ENCODE measurements at places on chromosomes 16 and 17.

- no peak for DNase-seq
Measured at GRCh38 chr16:12177643-12178042, 201.1 kb downstream of the SNX29 start.

GRCh38 chr16:83802135-83802534 lies 5.6 kb upstream of the HSBP1 start:
- DNase-seq = no peak

DNA sequence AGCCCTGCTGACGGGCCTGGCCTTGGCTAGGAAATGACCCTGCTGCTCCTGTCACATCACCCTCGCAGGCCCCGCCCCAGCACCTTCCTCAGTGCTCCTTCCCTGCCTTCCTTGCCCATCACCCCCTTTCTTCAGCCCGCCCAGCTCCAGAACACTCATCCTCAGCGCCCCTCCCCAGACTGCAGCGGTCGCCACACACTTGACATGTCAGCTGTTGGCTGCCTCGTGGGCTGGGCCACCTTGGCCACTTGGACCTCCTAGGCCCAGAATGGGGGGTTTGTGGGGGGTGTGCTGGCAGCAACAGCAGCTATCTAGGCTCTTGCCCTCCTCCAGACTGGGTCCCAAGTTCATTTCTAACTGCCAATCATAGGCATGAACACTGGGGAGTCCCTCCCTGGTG lies 10.6 kb downstream of the ELMO3 start:
- DNase-seq = no peak

DNA sequence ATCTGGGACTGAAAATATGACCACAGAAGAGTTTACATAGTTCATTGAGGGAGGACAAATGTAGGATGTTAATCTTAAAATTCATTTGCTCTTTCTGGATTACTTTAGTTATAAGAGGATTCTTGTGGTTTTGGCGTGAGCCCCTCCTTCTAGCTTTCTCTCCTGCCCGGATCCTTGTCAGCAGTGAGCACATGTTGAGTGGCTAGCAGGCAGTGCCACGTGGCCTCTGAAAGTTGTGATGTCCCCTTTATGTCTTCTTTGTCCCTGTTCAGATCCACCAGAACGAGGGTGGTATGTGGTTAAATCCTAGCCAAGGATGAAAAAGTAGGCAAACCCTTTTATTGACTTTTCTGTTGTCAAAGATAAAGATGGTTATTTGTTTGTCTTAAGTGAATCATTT lies 83.8 kb downstream of the GNAO1 start:
- no peak for DNase-seq

DNA sequence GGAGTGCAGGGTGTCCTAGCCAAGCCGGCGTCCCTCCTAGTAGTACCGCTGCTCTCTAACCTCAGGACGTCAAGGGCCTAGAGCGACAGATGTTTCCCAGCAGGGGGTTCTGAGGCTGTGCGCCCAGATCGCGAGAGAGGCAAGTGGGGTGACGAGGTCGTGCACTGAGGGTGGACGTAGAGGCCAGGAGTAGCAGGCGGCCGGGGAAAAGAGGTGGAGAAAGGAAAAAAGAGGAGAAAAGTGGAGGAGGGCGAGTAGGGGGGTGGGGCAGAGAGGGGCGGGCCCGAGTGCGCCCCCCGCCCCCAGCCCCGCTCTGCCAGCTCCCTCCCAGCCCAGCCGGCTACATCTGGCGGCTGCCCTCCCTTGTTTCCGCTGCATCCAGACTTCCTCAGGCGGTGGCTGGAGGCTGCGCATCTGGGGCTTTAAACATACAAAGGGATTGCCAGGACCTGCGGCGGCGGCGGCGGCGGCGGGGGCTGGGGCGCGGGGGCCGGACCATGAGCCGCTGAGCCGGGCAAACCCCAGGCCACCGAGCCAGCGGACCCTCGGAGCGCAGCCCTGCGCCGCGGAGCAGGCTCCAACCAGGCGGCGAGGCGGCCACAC lies at the start of gene MMP2:
MMP2 (plus strand) TSS at position 372 of the 603 bp plus-strand sequence. CDS start 282 bp downstream, outside the sequence.
- no peak for DNase-seq

DNA sequence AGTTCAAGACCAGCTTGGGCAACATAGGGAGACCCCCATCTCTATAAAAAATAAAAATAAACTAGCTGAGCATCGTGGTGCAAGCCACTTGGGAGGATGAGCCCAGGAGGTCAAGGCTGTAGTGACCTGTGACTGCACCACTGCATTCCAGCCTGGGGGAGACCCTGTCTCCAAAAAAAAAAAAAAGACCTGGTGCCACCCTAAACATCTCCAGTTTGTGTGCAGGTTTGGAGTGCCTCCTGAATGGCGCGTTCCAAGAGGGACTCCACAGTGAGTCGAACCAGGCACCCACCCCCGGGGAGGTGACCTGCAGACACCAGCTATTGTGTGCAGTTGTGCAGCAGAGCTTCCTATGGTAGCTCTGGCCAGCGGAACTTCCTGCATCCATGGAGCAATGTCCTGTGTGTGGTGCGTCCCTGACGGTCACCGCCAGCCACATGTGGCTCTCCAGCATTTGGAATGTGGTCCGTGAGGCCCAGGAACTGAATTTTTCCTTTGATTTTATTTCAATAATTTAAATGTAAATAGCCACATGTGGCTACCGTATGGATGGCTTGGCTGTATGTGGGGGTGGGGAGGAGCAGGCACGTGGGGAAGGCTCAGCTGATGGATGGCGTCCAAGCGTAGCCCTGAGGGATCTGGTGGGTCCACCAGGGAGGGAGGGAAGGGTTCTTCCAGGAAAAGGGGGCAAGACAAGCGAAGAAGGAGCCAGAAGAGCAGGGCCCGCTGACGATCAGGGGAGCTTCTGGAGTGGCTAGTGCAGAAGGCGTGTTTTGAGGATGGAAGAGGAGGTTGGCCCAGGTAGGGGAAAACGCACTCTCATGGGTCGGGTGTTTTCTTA lies 107.1 kb upstream of the GSE1 start:
- no peak for DNase-seq

- DNase-seq = no peak
Measured at GRCh38 chr16:88753602-88754001, 31.4 kb downstream of the PIEZO1 start.

GRCh38 chr16:3643095-3643730 lies 11.3 kb upstream of the DNASE1 start:
- DNase-seq = peak; percentile 22

- no peak for DNase-seq
Measured at GRCh38 chr17:39787743-39788484, 50.2 kb downstream of the GRB7 start.

- DNase-seq = peak; percentile 88
Measured at GRCh38 chr17:74744714-74745547, 3.5 kb upstream of the NHERF1 start.

DNA sequence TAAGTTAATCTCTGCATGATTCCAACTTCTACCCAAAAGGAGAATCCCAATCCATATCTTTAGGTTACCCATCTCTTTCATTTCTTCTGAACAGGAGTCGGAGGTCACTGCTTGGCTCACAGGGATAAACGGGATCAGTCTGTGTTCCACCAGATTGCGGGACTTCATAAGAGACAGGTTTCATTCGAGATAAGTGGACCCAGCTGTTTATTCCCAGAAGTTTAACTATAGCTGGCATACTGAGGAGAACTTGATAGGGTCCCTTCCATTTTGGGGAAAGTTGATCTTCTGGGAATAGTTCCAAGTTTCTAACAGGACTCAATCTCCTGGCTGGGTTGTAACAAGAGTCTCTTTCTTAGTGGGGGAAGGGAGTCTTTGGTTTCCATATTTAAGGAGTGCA lies 45.4 kb upstream of the ARL4D start:
- DNase-seq = no peak

GRCh38 chr17:50638966-50639713 lies 4.5 kb downstream of the ABCC3 start:
- no peak for DNase-seq

- peak; percentile 22 for DNase-seq
Measured at GRCh38 chr17:78997881-78998280, 11.7 kb downstream of the CANT1 start.

DNA sequence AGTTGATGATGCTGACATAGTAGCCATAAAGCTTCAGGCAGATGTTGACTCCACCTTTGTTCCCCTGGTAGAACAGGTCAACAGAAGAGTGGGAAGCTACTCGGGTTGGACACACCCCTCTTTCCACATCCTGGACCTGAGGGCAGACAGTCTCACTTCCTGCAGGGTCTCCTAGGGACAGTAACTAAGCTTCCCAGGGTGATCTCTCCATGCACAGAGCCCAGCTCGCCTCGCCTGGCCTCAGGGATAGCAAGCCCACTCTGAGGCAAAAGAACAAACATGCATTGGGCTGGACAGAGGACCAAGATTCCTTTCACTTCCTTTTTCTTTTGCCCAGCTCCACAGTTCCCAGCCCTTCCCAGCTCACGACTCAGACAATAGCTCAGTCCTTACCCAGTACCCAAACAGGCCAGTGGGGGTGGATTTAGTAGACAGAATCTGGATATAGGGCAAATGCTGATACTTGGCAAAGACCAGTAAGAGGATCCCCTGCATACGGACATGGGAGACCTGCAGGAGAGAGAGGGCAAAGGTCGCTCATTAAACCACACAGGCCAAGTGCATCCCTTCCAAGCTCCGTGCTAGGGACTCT lies 7.0 kb downstream of the INPP5K start:
- no peak for DNase-seq

Data from D341Med (cell line).